ENCODE measurements at places on chromosomes 12 and 14.
A peak's percentile ranks its signal among the peaks of the same experiment; 100 is the strongest.

- DNase-seq, result peak; percentile 73
These were observed 2.7 kb upstream of the TRAF3 start for GRCh38 chr14:102774391-102775153.

GRCh38 chr12:108572166-108572790, 9.9 kb downstream of the ISCU start:
- no peak for DNase-seq

- DNase-seq, result no peak
These were observed 458.7 kb downstream of the TMTC2 start for GRCh38 chr12:83145325-83145840.

DNA sequence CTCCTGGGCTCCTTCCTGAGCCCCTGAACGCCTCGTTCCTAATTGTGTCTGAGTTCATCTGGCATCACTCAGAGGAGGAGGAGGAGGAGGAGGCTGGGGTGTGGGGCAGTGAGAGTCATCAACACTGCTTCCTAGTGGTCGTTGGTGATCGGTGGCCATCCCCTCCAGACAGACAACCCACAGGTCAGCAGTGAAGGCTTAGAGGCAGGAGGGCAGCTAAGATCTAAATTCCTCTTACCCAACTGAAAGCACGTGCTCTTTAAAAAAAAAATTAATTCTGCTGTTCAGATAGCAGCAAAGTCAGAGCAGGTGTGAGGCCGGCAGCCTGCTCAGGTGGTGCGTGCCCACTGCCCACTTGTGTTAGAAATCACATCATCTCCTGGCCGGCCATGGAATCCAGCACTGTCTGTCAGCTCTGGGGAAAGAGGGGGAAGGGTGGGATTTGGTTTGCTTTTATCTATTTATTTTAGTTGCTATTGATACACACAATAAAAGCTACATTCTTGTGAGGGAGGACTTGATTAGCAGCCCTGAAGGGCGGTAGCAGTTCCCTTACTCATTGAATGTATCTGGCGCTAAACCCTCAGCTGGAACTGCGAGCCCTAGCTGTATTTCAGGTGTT, 46.6 kb downstream of the PPP2R5C start:
- no peak for DNase-seq

GRCh38 chr14:22573804-22574203, 15.2 kb downstream of the DAD1 start:
- DNase-seq, result no peak

DNA sequence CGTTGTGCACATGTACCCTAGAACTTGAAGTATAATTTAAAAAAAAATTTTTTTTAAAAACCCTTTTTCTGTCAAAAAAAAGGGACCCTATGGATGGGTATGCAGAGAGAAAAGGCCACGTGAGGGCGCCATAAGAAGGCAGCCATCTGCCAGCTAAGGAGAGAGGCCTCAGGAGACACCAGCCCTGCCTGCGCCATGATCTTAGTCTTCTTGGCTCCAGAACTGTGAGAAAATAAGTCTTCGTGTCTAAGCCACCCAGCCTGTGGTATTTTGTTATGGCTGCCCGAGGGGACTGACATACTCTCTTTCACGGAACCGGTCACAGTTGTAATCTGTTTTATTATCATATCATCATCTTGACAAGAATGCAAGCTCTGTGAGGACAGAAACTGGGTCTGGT, 174.8 kb downstream of the EFCAB11 start:
- DNase-seq, result no peak

- DNase-seq, result peak; percentile 39
These were observed 40.6 kb downstream of the SLC15A4 start for GRCh38 chr12:128783129-128783574.

GRCh38 chr14:105860615-105861580, 334.5 kb downstream of the TMEM121 start:
- DNase-seq, result no peak

DNA sequence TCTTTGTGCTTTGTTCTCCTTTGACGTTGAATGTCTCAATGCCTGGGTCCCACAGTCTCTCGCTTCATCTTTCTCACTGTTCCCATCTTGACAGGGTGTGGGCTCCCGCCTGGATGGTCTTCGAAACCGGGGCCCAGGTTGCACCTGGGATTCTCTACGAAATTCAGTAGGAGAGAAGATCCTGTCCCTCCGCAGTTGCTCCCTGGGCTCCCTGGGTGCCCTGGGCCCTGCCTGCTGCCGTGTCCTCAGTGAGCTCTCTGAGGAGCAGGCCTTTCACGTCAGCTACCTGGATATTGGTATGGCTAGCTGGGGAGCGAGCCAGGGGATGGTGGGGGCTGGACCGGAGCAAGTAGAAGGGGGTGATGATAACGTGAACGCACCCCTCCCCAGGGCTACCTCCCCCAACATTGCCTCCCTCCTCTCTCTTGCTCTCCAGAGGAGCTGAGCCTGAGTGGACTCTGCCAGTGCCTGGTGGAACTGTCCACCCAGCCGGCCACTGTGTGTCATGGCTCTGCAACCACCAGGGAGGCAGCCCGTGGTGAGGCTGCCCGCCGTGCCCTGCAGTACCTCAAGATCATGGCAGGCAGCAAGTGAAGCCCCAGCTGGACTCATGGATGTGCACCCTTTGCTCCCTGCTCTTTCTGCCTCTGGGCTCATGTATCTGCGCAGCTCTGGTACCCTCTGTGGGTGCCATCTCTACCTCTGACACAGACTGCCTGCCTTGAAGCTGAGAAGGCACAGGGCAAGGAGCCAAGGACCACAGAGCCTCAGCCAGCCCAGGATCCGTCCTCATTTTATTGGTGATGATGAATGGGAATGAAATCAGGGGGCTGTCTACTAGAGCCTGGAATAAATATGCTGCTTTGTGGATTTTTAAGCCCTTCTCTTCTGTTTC, 1.5 kb downstream of the NPFF start:
- DNase-seq, result no peak

GRCh38 chr12:15757553-15758255, 31.5 kb downstream of the EPS8 start:
- peak; percentile 93 for DNase-seq

GRCh38 chr14:53621921-53622320, 334.7 kb downstream of the BMP4 start:
- DNase-seq, result no peak

DNA sequence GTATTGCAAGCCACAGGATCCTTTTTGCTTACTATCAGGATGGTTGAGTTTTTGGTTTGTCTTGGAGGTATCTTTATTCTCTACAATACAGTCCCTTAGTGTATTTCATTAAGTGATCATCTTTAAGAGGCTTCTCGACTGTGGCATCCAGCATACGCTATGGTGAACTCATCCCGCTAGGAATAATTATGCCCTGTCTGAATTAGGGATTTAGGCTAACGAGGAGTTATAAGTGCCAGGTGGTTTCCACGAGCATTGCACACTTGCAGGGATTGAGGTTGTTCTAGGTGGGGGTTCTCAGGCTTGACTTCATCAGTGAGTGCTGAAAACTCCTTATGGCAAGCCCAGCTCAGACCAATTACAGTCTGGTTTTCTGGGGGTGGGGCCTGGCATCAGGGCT, 37.2 kb upstream of the RBM19 start:
- DNase-seq, result no peak

GRCh38 chr14:74514471-74514941, 20.9 kb downstream of the ISCA2 start:
- DNase-seq, result peak; percentile 85

DNA sequence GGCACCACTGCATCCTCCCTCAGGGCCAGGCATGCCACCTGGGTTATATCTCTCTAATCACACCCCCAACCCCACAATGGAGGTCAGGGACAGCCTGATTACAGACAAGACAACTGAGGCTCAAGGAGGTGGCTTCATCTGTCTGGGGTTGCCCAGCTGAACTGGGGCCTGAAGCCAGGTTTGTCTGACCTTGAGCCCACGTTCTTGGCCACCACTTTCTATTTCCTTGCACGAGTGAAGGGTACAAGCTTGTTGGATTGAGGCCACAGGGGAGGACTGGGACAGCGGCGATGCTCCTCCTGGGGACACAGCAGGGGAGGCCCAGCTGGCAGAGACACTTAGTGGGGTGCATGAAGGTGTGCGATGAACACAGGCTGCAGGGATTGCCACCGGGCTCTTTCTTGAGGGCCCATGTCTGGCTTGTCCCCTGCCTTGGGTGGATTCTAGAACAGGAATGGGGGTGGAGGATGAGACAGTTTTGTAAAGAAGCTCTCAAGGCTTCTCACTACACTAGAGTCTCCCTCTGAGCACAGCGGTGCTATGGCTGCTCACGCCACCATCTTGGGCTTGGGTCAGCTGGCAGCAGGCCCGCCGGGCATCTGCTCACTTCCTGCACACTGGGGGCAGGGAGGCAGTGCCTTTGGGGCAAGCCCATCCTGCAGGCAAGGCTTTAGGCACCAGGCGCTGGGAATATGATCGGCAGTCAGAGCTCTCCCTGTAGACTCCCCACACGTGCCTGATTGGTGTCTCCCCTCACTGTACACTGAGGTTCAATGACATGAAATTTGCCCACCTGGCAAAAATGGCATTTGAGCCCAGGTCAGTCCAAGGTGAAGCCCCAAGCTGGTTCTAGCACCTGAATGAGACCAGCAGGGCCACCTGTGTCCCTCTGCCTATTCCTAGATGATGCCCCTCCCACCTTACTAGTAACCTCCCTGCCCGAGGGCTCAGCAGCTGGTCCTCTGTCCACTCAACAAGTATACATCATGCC, 16.0 kb downstream of the RITA1 start:
- DNase-seq, result no peak

GRCh38 chr12:98601924-98602323, 8.4 kb downstream of the SLC25A3 start:
- no peak for DNase-seq

Data from fibroblast of skin of right biceps (primary cell).